Stimulated activated CD4-positive, alpha-beta T cell treated with anti-CD3 and anti-CD28 coated beads, Interleukin-1b, Interleukin-23, amount 100 ng/mL, for 1 hour (primary cell): ENCODE measurements at places on chromosomes 2 and 18.

DNA sequence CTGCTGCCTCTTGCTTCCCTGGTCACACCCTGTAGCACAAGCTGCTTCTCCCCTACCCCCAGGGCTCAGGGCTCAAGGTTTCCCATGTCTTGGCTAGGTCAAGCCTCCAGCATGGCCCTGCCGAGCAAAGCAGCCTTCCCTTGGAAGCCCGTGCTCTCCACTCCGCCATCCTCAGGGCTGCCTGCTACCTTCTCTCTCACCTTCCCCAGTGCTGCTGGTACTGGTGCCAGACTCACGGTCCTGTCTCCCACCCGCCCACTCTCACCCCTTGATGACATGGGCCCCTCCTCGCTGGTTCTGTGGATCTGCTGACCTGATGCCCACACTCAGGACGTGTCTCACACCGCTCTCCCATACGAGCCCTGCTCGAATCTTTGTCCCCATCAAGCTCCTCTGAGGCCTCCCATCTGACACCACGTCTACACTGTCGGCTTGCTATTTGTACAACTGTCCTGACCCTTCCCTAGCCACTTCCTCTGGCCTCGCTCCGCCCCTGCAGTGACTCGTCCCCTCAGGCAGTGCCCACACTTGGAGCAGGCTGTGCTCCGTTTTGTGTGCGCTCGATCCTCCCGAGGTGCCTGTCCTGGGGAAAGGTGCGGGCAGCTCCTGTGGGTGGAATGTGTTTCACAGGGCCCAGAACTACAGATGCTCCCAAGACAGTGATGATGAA is 49.9 kb downstream of the ZAP70 start:
- no peak for DNase-seq

DNA sequence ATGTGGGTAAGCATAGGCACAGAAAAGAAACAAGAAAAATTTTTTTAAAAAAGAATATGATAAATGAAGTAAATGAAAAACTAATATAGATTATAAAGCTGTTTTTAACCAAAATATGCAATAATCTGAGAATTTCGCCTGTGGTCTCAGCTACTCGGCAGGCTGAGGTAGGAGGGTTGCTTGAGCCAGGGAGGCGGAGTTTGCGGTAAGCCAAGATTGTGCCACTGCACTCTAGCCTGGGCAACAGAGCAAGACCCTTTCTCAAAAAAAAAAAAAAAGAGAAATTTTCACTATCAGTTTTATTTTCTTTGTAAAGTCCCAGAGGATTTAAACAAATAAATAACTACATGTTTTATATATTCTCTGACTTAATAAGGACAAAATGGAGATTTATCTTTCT is 47.3 kb downstream of the DHX57 start:
- DNase-seq: no peak

DNA sequence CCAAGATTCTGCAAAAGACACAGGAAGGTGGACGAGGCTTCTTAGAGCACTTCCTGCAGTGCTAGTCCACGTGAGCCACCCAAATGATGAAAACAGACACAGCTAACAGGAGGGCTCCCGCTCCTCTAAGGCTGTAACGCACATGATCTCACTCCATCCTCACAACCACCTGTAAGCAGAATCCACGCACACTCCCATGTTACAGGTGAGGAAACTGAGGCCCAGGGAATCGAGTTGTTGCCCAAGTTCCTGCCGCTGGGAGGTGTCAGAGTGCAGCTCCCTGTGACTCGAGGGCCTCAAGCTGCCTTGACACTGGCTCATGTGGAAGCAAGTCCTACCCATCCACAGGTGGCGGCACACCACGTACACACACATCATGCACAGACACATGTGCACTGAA is 4.4 kb downstream of the DNMT3A start:
- DNase-seq: no peak

DNA sequence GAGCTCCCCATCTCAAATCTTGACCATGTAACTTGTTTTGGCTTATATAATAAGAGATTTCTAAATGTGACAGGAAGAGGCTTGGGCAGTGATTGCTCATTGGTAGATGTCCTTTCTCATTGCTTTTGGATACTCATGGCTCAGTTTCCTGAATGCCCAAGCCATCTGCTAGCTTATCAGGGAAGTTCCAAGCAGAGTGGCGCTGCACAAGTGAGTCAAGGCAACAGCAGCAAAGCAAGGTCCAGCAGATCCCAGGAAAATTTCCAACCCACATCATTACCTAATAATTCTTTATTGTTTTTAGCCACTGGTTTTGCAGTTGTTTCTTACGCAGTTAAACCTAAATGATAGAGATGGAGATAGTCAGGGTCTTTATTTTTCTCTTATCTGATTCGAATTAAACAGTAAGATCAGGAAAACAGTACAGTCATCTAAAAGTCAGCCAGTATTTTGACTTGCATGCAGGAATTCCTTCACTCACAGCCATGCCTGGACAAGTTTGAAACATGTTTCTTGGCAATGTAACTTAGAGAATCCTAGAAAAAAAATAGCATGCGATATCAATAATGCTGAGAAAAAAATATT is 349.7 kb upstream of the TMEFF2 start:
- DNase-seq: no peak

GRCh38 chr2:35887146-35887545 is 468.4 kb upstream of the CRIM1 start:
- no peak for DNase-seq

DNA sequence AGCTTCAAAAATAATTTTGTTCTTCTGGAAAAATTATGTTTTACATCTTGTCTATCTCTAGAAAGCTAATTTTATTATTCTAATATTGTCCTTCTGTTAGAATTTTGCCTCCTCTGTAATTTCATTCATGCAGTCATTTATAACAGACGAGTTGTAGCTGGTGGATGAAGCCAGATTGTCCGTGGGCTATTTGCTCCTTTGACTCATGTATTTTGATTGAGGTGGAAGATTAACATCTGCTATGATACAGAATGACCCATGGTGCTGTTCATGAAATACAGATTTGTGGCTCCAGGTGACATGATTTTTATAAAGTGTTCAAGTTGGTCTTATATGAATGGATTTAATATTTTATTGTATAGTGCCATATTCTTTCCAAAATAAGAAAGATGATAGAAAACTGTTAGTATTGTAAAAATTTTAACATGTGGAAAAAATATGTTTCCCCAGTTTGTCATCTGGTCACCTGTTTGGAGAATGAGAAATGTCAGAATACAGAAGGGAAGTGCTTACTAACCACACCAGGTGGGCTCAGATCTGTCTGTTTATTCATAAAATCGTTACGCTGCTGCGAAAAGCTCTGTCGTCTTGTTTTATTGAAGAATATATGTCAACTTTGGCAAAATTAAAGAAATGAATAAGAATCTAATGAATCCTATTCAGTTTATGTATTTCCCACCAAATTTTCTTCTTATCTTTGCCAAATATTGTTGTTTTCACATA is 20.4 kb upstream of the L3MBTL4 start:
- no peak for DNase-seq

DNA sequence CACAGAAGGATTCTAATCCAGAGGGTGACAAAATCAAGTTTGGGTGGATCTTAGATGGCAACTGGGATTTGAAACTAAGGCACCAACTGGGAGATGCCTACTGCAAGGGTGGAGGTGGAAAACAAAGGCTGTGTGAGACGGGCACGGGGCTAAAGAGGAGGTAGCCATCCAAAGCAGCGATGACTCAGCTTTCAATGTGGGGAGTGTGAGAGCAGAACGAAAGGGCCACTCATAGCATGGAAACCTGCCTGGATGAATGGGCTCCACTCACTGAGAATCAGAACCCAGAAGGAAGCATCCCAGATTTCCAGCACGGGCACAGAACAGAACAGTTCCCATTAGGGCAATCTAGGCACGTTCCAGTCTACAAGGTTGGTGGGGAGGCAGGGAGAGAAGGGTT is 159.5 kb downstream of the COL4A4 start:
- no peak for DNase-seq

DNA sequence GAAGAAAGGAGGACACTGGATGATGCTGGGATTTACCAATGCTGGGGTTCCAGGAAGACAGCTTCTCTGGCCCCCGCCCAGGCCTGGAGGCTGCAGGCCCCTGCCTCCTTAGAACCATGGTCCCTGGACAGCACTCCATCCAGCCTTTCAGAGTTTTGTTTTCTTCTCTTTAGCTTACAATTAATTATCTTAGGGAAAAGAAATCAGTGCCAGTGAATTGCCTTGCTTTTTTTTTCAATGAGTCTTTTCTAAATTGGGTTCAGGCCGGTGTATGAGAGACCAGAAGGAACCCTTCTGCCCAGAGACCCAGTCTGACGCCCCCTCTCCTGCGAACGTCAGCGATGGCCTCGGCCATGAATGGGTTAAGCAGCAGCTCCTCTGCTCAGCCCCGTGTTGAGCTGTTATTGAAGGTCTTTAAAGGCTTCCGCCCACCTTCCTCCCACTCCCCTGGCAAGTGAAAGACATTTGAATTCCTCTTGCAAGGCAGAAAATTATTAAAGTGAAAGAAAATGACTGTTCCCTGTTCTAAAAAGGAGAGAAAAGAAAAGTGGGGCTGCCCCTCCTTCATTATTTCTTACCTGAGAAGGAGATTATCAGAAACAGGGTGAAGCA is 65.7 kb upstream of the CHMP1B start:
- no peak for DNase-seq

DNA sequence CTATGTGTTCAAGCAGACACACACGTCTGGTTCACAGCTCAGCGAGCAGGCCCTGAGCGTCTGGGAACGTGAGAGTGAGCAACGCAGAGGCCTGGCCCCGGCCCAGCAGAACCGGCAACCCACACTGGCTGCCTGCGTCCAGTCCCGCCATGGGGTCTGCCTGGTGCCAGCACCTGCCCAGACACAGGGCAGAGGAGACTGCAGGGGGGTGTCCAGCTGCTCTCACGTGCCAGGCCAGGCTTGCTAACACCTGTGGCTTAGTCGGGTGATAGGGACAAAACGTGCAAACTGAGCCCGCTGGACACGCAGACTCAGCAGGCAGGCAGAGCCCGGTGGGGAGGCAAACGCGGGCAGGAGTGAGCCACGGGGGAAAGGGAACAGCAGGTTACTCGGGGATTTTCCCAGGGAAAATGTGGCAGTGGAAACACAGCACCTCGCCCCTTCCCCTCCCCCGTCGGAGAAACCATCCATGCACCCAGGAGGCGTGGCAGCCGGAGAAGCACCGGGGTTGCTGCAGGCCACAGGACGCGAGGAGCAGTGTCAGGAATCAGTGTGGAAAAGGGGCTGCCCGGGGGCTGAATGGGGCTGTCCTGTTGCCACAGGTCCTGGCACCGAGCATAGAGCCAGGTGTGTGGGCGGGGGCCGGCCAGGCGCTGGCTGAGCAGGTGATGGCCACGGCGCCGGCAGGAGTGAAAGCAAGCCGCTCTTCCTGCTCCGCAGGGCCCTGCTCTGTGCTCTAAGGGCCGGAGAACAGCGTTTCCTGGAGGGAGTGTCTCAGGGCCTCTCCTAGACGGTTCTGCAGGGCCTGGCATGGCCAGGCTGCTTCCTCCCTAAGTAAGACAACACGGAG is 154.7 kb downstream of the HDAC4 start:
- DNase-seq: no peak

DNA sequence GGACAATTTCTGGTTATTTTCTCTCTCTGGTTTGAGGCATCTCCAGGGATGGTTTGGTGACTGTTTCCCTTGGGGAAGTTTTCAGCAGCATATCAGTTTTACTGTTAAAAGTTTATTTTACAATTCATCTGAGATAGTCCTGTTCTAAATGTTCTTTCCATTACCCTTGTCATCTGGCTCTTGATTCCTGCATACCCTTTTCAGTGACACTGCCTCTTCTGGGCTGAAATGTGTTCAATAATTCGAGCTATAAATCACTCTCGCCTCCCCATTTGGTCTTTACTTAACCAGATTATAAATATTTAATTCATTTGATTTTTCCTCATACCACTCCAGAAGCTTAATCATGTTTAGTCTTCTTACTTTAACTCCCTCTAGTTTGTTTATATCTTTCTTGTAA is 9.5 kb downstream of the DCC start:
- no peak for DNase-seq

DNA sequence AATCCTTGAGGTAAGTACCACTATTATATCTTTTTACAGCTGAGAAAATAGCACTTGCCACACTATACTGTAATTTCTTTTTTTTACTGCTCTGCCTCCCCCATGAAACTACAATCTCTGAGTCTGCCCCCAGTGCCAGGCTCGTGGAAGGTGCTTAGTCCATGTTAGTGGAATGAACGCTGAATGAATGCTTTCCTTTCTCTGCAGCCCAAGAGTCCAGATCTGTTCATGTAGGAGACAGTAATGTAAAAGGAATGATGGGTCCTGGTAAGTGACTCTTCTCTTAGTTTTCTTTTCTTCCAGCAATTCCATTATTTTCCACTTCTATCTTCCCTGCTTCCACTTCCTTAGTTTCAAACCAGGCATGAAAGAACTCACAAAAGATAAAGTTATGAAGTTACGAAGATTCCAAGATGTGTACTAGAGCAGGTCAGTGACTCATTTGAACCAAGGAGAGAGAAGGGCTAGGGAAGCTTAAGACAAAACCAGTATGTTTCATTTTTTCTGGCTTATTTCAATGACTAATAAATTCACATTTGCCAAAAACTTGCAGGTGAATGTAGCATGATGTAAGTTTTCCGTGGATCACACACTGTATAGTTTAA is 46.0 kb downstream of the ARHGEF33 start:
- DNase-seq: no peak

DNA sequence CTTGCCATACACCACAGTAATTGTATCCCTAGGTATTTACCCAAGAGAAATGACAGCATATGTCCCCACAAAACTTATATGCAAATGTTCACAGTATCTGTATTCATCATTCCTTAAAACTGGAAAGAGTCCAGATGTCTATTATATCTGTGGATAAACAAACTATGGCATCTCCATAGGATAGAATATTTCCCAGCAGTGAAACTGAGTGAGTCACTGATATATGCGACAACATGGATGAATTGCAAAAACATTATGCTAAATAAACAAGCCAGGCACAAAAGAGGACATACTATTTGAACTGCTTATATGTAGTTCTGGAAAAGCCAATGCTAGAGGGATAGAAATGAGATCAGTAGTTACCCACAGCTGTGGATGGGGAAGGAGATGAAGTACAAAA is 359.4 kb upstream of the DSEL start:
- DNase-seq: no peak

DNA sequence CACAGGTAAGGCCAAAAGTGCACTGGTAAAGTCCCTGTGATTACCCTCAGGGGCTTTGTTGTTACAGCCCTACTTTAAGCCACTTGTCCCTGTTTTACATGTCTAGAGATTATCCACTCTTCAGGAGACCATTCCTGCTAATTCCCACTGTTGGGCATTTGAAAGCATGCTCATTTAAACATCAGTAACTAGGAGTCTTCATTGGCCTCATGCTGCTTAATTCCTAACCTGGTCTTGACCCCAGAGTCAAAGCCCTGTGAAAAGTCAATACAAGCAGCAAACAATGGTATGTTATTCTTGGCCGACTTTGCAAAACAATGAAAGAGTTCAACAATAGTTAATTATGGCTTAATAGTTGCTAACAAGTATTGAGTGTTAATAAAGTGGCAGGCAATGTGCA is 23.2 kb downstream of the AFF3 start:
- DNase-seq: no peak

GRCh38 chr2:31992025-31992579 is 18.7 kb downstream of the MEMO1 start:
- no peak for DNase-seq

- DNase-seq: no peak
Measured at GRCh38 chr2:10345813-10346212, 43.1 kb downstream of the HPCAL1 start.

- no peak for DNase-seq
Measured at GRCh38 chr2:217802876-217803652, 199.7 kb downstream of the TNS1 start.
